ENCODE measurements at places on chromosomes 7 and 10.

- DNase-seq = no peak
Measured at GRCh38 chr7:28130277-28130676, 50.3 kb downstream of the JAZF1 start.

DNA sequence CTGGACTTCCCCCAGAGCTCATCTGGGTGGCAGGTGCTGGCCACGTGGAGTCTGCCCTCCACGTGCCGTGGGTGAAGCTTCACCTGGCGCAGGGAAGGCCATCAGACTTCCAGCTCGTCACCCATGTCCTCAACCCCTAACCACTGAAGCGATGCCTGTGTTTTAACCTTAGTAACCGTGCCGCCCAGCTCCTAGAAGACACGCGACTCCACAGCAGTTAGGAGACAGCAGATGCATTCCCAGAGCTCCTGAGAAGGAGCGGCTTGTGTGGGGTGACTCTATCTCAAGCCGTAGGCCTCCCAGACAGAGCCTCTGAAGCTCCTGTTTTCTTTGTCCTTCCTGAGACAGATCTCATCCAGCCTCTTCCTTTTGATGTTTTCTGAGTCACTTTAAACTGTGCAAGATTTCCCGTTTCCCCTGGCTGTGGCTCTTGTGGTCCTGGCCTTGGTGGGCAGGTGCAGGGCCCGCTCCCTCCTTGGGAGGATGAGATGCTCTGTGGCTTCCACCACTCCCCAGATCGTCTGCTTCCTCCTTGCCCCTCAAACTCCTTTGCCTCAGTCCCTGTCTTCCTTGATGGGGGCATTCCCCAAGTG lies 41.4 kb upstream of the AP5Z1 start:
- no peak for DNase-seq

- DNase-seq = no peak
Measured at GRCh38 chr7:69204943-69205342, 393.3 kb upstream of the AUTS2 start.

DNA sequence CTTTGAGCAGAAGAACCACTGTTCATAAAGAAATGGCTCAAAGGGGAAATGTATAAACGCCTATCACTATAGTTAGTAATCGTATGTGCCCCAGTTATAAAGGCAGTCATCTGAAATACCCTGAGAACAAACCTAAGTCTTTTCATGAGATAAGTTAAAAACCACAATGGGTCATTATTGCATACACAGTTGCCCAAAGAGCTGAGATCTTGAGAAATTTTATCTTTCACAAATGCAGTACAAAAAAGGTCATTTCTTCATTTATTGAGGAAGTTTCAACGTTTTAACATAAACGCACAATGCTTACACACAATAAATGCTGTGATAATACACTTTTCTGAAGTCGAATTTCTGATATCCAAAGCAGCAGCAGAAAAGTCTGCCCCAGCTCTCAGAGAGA lies 114.4 kb downstream of the MICU1 start:
- no peak for DNase-seq

- no peak for DNase-seq
Measured at GRCh38 chr10:108877095-108877561, 1046.2 kb downstream of the XPNPEP1 start.

GRCh38 chr7:48251766-48252165 lies 80.5 kb downstream of the ABCA13 start:
- DNase-seq = no peak

DNA sequence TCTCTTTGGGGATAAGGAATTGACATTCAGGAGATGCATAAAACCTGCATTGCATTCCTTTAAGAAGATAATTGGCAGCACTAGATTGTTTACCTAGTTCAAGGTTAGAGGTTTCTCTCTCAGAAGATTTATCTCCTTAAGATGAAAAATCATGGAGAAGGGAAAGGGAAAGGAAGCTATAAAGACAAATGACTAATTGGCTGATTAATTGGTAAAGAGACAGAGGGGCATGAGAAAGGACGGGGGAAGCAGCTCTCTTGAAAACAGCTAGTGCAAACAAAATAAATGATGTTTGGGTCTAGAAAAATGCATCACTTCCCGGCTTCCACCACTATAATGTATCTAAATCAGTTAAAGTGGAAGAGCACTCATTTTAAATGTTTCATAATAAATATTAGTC lies 941.2 kb downstream of the XPNPEP1 start:
- no peak for DNase-seq

GRCh38 chr10:51030480-51030879 lies 43.8 kb upstream of the PRKG1 start:
- DNase-seq = no peak

DNA sequence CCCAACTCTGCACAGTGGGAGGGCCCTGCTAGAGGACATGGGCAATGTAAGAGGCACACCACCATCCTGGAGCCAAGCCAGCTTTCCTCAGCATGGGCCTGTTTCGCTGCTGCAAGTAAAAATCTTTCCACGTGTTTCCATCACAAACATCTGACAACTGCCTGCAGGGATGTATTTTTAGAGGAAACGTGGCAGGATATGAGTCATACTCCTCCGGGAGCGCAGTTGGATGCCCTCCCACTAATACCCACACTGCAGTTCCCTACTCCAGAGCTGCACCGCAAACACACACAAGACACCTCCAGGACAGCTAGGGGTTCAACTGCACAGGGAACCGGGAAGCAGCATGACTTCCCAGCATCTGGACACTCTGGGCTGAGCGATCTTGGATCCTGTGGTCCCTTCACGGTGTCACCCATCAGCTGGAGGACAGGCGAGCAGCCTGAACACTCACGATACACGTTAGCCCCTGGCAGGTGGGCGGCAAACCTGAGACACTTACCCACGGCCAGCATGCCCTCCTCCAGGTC lies 26.1 kb downstream of the PLAC9 start:
- DNase-seq = no peak

DNA sequence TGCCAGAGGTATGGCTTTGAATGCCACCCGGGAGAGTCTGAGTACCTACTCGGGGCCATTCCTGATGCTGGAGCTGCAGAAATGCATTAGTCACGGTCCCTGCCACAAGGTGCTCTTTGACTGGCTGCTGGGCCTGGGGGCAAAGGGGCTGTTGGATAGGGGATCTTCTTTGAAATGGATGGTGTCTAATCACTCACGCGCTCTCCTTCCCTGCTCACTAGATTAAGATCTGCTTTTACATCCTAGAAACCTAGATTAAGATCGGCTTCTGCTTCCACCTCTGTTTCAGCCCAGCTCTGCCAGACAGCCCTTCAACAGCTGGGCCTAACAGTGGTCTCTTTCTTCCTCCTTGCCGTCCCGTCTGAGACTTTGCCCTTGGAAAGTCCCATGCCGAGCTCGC lies 57.2 kb downstream of the PAX2 start:
- no peak for DNase-seq

- DNase-seq = no peak
Measured at GRCh38 chr7:137933270-137934017, 68.4 kb downstream of the CREB3L2 start.

- DNase-seq = no peak
Measured at GRCh38 chr7:41107938-41108448, 594.9 kb downstream of the INHBA start.

GRCh38 chr7:2420216-2420933 lies 17.0 kb downstream of the CHST12 start:
- DNase-seq = no peak

DNA sequence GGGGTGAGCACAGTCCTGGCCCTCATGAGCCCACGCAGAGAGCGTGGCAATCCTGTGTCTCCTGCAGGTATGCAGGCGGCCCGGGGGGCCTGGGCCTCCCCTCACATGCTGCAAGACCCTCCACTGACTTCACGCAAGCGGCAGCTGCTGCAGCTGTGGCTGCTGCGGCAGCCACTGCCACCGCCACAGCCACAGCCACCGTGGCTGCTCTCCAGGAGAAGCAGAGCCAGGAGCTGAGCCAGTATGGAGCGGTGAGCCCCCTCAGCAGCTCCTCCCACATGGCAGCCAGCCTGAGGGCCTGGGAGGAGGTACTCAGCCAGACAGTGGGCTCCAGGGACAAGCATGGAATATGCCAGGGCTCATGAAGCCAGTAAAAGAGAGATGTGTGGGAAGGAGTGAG lies 8.7 kb downstream of the ZMIZ2 start:
- DNase-seq = no peak

DNA sequence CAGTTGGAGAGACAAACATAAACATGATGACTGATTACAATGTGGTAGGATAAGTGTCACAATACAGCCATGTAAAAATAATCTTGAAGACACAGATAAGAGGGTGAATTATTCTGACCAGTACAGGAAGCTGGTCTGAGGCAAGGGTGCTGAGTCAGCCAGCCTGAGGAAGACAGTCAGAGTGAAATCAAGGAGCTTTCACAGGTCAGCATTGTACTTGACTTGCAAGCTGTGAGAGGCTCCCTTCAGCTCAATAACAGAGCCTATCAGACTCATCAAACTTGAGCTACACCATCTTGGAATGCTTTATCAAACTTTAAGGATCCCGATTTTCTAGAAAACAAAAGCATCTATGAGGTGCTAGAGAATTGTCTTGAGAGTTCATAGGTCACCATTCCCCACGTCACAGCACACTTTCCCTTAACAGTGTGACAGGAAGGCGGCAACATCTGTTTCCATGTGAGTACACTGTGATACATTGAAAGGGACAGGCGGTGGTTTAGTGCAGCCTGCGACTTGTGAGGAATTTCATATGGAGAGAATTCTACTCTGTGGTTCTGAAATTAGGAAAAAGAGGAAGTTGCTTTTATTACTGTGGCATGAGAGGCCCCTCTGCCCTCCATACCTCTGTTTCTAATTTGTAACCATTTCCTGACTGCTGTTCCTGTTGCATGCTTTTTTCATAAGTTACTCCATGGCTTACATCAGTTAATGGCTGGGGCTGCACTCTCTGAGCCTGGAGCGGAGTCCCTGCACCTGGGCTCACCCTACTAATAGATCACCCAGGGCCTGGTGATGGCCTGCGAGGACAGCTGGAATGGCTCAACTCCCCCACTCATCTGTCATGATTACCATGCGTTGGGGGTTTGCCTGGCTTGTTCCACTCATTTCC lies 417.1 kb downstream of the SUGCT start:
- no peak for DNase-seq

DNA sequence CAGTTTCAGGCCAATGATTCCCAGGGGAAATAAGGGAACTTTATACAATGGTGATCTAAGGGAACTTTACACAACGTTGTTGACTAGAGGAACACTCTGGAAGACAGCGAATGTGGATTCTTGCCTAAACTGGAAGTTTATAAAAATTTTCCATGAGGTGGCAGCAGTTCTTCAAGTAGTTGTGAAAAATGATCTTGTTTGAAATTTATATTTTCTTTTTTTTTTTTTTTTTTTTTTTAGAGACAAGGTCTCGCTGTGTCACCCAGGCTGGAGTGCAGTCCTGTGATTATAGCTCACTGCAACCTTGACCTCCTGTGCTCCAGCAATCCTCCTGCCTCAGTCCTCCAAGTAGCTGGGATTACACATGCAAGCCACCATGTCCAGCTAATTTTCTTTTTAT lies 32.1 kb upstream of the GTF2I start:
- no peak for DNase-seq

DNA sequence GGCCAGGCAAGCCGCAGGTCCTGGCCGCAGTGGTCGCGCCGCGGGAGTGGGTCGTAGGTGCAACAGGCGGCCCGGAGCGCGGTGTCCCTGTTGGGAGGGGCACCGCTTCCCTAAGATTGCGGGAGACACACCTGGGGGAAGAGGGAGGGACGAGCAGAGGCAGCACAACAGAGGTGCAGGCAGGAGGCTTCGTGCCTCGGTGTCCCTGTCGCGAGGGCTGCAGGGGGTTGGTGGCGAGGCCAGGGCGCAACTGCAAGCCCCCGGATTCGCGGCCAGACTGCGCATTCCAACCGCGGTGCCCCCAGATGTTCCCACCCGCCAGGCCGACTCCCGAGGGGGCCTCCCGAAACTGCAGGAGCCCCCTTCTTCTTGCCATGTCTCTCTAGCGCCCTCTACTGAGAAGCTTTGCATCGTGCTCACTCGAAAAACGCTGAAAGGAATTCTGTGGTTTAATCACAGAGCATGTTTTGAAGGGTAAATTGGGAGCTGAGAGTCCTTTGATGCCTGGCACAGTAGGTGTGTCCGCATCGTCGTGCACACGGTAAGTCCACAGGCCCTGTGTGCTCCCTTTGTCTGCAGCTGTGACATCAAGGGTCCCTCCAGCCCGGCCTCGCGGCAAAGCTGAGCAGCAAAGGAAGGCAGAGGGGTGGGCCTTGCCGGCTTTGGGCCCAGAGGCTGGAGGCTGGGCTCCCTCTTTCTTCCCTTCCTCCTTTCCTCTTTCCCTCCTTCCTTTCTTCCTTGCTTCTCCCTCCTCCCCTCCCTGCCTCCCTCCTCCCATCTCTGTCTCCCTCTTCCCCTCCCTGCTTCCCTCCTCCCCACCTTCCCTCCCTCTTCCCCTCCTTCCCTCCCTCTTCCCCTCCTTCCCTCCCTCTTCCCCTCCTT lies 6.2 kb upstream of the MBL2 start:
- DNase-seq = no peak

DNA sequence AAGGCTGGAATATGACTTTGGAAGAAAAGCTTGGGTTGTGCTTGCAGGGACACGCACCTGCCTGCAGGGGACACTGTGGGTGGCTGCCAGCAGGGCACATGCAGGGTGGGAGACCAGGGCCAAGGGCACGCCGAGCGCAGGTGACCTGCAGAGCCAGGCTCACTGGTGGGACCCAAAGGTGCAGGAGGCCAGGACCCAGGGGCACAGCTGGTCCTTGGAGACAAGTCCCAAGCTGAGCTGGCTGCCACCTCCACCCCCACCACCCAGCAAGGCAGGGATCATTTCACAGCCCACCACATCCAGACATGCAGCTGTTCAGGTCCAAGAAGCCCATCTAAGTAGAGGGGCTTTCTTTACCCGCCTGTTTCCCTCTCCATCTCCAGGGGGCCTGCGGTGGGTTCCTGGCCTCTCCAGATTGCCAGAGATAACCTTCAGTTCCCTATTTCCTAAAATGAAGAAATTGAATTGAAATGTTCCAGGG lies 13.8 kb upstream of the CLIP2 start:
- DNase-seq = no peak

DNA sequence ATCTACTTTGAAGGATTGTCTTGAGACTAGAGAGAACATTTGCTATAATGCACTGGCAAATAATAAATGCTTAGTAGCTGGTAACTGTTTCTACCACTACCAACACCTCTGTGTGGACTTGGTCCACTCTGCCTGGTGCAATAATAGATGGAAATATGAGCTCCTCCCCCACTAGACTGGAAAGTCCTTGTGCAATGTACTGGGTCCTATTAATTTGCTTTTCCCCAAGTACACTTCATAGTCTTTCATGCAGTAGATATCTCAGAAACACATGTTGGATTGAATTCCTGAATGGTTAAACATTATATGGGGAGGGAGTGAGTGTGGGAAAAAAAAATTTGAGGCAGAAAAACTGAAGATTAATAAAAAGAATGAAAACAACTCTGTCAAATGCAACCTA lies 119.3 kb downstream of the C10orf90 start:
- no peak for DNase-seq

- DNase-seq = peak; percentile 9
Measured at GRCh38 chr10:75079436-75080083, 31.9 kb upstream of the SAMD8 start.

DNA sequence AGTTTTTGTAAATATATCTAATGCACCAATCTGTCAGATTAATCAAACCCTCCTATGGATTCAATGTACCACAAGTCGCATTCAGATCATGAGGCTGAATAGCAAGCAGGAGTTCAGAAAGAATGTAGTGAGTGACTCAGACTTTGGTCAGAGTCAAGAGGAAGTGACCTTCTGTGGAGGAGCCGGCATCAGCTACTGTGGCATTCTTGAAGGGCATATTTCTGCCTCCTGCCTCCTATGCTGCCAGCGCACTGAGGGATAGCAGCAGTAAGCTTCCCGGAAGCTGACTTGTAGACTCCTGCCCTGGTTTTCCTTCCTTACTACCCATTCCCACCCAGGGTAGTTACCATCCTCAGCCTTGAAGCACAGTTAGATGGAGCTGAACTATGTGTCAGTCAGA lies 867.5 kb downstream of the NRG3 start:
- no peak for DNase-seq

Measured in NCI-H1105 treated with DMSO at 0.1 percent for 48 hours (cell line).